ENCODE measurements at places on chromosomes 11 and 22. TPM values are rescaled to one million over a fixed set of nuclear protein-coding genes. Genes with fewer than 3 reads are reported as not detected.

The ABTB2 gene
- 5.7 TPM for total RNA-seq

The RBMXL2 gene
- total RNA-seq = not detected

The PRDM11 gene
- total RNA-seq = 27.6 TPM

The TSSK2 gene
- total RNA-seq = not detected

The AP1B1 gene
- 94.0 TPM for total RNA-seq

The DEPDC7 gene
- total RNA-seq = 2.9 TPM

DNA sequence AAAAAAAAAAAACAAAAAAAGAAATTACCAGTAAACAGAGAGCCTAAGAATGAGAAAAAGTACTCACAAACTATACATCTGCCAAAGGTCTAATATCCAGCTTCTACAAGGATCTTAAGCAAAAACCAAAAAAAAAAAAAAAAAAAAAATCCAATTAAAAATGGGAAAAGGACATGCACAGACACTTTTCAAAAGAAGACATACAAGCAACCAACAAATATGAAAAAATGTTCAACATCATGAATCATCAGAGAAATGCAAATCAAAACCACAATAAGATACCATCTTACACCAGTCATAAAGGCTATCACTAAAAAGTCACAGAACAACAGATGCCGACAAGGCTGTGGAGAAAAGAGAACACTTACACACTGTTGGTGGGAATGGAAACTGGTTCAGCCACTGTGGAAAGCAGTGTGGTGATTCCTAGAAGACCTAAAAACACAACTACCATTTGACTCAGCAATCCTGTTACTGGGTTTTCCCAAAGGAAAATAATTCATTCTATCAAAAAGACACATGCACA lies 18.3 kb downstream of the MS4A6A start:
- DNase-seq = no peak

DNA sequence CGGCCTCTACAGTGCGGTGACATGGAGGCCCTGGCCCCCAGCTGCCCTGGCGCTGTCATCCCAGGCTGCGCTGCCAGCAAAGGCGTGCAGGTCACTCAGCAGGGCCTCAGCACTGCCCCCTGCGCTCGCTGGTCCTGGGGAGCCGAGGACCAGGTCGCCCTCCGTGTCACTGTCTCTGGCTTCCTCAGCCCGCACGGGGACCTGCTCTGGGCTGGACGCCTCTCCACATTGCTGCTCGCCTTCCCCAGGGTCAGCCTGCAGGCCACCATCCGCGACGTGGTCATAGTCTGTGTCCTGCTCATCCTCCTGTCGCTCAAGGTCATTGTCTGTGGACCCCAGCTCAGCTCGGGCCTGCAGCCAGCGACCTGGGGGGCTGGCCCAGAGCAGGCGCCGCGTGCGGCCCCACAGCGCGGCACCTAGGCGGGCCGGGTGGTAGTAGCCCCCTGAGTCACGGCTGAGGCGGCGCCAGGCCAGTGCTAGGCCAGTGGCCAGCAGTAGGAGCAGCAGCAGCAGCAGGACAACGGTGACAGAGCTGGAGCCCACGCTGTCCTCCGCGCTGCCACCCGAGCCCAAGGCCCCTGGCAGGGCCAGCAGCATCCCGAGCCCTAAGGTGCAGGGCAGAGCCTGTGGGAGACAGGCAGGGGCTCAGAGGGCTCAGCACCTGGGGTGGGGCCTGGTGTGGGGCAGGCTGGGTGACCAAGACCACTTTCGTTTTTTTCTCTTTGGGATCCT lies 1.6 kb downstream of the PTPRCAP start:
- DNase-seq = no peak

DNA sequence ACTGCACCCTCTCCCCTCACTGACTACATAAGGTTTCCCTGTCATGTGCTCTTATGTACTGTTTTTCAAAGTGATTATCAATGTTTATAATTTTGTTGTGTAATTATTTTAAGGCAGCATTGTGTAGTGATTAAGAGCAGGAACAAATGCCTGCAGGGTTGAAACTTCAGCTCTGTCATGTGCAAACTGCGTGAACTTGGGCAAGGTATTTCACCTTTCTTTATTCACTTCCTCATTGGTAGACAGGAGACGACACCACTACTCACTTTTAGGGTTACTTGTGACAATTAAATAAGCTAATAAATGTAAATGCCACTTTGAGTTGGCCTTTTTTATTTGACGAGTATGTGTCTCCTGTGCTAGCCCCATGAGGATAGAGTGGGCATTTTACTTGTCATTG lies 86.5 kb upstream of the E2F8 start:
- DNase-seq = no peak

- DNase-seq = no peak
Observed at GRCh38 chr11:83069441-83070043, 2.2 kb downstream of the RAB30 start.

DNA sequence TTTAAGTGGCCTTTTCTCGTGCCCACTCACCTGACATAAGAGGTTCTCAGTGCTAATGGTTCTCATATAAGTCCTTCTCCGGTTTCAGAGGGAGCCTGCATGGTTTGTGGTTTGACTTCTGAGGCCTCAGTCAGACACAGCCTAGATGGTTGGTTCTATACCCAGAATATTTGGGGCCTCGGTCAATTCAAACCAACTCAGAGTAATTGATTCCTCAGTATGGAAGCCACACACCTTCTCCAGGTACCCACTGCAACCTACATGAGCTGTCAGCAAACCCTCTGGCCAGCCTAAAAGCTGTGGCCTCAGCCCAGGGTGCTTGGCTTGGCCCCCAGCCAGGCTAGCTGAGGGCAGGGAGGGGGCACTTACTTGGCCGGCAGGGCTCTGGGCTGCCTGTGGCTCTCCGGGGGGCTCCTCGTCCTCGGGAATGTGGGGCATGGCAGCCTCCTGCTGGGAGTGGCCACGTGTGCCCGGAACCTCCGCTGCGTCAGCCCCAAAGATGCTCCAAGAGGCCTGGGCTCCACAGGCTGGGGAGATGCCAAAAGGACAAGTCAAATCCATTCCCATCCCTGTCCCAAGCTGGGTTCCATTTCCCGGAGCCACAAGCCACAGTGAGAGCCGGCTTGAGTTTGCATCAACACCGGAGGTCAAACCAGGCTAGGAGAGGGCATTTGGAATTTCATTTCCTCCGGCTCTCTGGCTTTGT lies 41.7 kb downstream of the IRAG1 start:
- DNase-seq = no peak

DNA sequence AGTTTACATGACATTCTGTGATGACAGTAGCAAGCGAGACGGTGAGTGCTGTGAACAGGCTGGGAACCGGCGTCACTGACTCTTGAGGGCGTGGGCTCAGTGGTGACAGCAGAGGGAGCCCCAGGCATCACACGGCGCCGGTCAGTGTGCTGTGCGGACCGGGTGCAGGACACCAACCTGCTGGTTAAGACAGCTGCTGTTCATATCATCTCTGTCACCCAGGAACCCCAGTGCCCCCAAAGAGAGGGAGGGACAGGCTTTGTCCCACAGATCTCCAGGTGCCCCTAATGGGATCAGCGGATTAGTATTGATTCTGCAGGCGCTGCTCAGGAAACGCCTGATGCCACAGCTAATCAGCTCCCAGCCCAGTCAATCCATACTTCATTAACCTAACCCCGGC lies 18.4 kb downstream of the B3GAT1 start:
- DNase-seq = peak; percentile 75

- DNase-seq = no peak
Observed at GRCh38 chr11:34630544-34630943, 9.7 kb downstream of the EHF start.

DNA sequence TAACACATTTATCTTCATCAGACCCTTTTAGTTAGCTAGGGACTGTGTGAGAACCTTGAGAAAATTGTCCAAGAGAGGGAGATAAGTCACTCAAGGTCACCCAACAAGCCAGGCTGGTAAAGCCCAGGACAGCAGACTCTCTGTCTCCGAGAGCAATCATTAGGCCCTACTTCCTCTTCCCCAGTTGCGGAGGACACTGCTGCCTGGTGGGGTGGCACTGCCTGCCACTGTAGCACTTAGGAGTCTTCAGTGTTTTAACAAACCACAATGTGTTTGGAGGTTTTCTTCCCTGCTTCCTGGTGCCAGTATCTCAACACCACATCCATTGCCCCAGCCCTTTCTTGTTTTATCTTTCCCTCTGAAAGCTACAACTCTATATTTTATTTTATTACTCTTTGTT lies 132.1 kb upstream of the LDLRAD3 start:
- no peak for DNase-seq

- no peak for DNase-seq
Observed at GRCh38 chr22:42324990-42325710, 54.7 kb upstream of the TCF20 start.

GRCh38 chr11:33941637-33942160 lies 49.8 kb upstream of the LMO2 start:
- DNase-seq = no peak

DNA sequence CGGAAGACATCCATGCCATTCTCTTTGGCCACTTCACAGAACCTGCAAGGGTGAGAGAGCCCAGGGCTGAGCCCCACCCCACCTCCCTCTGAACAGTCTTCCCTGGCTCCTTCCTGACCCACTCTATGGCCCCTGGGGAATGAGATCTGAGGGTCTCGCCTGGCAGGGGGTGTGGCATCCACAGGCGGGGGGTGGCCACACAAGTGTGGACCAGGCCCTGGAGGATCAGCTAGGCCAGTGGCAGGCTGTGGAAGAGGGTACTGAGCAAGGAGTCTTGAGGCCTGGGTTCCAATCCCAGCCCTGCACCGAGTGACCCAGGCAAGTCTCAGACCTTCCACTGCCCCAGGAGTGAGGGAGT lies 5.6 kb upstream of the LRFN4 start:
- no peak for DNase-seq

DNA sequence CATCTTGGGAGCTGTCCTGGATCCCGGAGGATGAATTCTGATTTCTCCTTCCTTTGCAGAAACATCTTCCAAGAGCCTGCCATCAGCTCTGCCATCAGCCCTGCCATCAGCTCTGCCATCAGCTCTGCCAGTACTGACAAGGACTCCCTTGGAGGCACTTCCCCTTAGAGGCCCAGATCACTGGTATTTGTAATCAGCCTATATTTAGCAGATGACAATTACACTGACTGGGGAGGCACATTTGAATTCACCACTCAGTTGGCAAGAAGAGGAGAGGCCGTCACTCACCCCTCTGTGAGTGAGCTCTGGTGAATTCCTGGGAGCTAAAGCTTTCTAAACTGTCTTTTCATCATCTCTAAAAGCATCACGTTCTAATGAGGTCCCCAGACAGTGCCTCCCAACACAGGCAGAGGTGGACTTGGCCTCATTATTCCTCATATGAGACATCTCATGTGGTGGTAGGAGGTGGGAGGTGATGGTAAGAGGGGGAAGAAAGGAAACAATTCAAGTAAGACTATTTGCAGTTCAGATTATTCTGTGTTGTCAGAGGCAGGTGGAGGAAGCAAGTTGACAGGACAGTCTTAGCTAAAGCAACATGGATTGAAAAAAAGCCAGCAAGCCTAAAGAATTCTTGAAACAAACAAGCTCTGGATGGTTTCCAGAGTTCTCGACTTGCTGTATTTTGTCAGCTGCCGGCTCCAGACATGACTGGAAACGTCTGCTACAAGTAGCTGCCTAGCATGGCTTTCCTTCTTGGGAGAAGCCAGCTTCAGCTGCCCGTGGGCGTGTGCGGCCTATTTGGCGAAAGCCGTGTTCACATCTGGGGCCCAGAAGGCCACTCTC lies 771.7 kb downstream of the TBC1D22A start:
- DNase-seq = peak; percentile 41

DNA sequence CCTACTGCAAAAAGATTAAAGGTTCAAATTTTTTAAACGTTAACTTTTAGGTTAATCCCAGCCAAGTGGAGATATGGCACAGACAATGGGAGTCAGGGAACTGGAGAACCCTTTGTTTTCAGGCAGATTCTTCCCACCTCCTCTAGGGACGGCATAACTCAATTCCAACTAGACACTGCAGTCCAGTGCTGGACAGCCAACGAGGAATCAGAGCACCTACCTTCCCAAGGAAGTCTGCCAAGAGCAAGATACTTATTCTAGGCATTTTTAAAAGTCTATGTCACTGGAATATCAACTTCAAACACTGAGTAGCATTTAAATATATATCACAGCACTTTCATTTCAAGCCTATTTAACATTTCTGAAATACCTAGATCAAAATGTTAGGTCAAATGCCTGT lies 7.3 kb downstream of the CADM1 start:
- DNase-seq = no peak

DNA sequence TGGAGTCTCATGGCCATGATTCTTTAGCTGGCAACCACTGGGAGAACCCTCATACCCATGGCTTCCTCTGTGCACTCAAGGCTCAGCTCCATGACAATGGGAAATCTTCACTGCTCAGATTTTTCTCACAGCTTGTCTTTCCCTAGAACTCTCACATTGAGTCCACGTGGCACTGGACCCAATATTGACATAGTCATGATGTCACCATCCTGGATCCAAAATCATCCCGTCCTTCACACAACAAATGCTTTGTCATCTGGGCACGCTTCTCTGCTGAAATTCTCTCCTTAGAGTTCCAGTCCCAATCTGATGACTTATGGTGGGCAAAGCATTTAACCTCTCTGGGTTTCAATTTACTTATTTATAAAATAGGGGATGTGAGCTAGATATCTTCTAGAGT lies 37.7 kb upstream of the CD44 start:
- DNase-seq = no peak

- DNase-seq = no peak
Observed at GRCh38 chr11:59226396-59226795, 13.7 kb upstream of the MPEG1 start.

DNA sequence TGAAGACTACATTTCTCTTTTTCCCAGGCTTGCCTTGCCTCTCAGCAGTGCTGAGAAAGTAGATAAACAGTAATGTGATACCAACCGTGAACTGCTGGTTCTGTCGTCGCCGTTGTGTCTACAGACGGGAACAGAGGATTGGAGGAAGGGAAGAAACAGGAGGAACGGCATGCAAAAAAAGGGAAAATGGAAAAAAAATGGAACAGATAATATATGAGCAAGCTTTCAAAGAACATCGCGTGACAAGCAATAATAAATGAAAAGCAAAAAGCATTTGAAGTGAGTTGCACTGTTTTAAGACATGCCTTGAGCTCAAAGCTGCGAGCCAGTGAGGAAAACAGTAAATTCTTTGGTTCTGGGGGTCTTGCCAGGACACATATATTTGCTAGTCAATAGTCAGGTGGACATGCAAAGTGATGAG lies 305.9 kb downstream of the CADM1 start:
- no peak for DNase-seq

DNA sequence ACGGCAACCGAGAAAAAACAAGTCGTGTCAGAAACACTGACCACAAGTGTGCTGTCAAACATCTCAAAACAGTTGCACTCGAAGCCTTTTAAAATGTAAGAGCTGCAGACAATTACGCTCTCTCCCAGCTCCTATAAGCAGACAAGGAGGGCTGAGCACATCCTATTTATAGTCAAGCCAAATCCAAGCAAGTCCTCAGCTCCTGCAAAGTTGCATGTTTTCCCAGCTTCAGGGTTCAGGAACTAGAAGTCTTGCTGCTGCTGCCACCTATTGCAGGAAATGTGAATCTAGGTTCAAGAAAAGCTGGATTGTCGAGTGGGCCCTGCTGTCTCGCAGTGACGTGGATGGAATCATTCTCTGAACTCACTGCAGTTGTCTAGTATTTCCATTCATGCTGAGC lies 15.5 kb downstream of the EFCAB6 start:
- peak; percentile 51 for DNase-seq

- DNase-seq = no peak
Observed at GRCh38 chr11:131934006-131934405, 563.6 kb downstream of the NTM start.

Data from dorsolateral prefrontal cortex (tissue), 122 donors.